ENCODE measurements at places on chromosomes 5 and 9.

DNA sequence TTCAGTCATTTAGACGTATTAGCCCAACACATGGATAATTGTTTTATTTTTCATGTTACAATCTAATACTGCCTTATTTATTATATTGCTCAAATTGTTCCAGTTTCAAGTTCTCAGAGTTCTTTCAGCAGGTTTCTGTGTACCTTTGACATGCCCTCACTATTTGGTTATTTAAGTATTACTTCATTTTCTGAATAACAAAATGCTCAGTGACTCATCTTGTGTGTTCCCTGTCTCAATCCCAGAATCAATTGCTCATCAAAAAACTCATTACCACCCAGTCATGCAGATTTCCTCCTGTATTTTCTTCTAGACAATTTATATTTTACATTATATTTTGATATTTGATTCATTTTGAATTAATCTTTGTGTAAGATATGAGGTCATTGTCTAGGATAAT lies 562.6 kb downstream of the ANXA1 start:
- DNase-seq, result no peak

DNA sequence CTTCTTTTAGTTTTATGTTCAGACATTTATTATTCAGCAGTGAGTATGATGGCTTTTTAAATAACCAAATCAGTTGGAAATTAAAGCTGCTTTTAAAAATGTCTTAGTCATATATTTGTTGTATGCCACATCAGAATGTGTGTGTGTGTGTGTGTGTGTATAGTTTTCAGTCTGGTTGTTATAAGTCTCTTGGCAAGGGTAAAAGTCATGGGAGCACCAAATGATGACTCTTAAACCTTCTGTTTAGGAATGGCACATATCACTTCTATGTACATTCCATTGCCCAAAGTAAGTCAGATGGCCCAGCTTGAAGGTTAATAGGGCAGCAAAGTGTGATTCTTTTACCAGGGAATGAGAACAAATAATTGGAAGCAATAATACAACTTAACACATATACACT lies 135.9 kb downstream of the RNF180 start:
- DNase-seq, result no peak

- DNase-seq, result no peak
These were observed 6.0 kb downstream of the POU5F2 start for GRCh38 chr5:93735378-93735777.

DNA sequence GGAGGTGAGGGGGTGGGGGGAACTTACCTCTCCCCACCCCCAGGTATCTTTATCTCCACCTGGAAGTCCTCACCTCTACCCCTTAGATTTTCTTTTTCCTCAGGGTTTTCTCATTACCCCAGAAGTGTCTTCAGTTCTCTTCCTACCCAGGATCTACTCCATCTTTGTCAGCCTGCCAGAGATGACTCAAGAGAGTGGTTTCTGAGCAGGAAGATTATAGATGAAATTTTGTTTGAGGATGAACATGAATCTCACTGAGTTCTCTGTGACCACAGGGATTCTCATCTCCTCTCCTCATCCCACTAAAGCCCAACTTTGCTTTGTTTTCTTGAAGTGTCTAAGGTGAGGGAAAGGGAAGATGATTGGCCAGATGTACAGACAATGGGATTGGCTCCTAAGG lies 5.2 kb upstream of the HINT2 start:
- no peak for DNase-seq

- DNase-seq, result no peak
These were observed 32.1 kb upstream of the FCN1 start for GRCh38 chr9:134949681-134950385.
